Activated T-cell treated with anti-CD3 and anti-CD28 coated beads for 4 hours (primary cell): ENCODE measurements at places on chromosomes 1 and 21.

DNA sequence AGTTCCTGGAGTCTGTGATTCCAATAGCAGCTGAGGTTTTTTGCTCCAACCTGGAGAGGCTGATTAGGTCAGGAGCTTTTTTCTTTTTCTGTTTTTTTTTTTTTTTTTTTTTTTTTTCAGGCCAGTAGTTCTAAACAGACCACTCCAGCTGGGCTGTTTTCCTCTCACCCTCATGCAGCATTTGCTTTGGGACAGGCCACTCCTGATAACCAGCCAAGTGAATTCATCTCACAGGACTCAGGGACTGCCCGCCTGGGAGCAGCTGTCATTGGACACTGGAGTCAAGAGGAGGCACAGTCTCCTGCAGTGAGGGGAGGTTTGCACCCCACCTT, 22.9 kb downstream of the PLXNA2 start:
- no peak for DNase-seq

DNA sequence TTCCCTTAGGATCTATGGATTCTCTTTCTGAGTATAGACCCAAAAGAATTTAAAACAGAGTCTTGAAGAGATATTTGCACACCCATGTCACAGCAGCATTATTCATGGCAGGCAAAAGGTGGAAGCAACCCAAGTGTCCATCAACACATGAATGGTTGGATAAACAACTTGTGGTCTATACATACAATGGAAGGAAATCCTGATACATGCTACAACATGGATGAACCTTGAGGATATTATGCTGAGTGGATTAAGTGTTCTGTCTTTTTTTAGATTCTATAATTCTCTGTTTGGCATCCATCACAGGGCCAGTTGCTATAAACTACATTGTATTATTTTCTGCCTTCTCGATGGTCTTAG, 39.8 kb downstream of the PTPN14 start:
- DNase-seq, result no peak

- no peak for DNase-seq
Observed at GRCh38 chr1:87464022-87464490, 135.4 kb downstream of the LMO4 start.

DNA sequence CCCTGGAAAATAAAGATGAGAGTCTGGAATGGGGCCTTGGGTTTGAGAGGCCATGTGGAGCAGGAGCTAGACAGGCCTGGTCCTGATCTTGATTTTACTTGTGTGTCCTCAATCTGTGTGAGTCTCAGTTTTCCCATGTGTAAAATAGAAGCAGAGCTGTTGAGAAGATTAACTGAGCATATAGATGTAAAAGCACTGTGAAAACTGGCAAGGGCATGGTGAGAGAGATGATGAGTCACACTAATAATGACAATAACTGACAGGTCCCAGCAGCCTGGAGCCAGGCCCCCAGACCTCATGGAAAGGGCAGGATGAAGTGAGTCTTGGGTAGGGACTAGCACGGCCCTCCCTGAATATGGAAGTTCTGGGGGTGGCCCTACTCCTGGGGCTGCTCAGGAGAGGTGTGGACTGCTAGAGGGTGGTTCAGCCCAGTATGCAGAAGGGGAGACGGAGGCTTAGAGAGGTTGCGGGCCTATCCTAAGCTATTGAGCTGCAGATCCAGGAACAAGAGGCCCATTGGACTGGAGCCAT, 2.8 kb upstream of the AHDC1 start:
- DNase-seq, result no peak

GRCh38 chr1:212004895-212005608, 30.3 kb downstream of the INTS7 start:
- DNase-seq, result no peak

GRCh38 chr1:199978408-199978940, 49.0 kb upstream of the NR5A2 start:
- DNase-seq, result no peak

- no peak for DNase-seq
Observed at GRCh38 chr1:153697191-153698019, 18.9 kb downstream of the NPR1 start.

DNA sequence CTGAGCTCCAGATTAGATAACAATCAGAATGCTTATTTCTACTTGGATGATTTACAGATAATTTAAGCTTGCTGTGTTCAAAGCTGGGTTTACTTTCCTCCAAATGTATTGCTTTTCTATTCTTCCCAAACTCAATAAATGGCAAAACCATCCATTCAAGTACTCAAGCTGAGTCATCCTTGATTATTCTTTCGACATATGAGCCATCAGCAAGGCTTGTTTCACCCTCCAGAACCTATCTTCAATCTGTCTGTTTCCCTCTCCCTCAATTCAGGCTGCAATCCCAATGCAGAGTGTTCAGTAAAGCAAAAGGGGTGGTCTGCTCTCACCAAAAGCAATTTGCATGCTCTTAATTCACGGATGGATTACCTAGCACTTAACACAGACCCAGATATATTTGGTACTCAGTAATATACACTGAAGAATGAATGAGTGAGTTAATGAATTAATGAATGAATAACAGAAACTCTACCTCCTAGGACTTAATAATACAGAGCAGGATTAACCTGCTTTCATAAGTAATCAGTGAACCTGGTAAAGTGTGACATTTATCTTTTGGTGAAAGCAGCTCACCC, 41.9 kb downstream of the DDR2 start:
- no peak for DNase-seq

DNA sequence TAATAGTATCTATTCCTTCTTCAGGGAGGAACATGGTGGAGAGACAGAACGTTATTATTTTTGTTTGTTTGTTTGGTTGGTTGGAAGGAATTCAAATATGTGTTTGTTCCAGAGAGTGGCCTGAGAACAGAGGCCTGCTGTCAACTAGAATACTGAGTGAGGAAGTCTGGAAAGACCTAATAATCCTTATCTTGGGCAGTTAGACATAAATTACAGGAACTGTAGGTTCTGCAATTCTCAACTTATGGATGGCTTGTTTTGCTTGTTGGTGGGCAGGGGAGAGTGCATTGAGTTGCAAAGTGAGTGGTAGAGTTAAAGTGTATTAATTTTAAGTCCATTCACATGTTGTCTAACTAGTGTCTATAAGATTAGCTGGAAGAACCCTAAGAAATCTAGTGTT, 197.6 kb downstream of the BACH1 start:
- no peak for DNase-seq

GRCh38 chr1:192559115-192560006, 16.2 kb upstream of the RGS1 start:
- no peak for DNase-seq

GRCh38 chr1:165960881-165961280, 133.5 kb downstream of the UCK2 start:
- no peak for DNase-seq

DNA sequence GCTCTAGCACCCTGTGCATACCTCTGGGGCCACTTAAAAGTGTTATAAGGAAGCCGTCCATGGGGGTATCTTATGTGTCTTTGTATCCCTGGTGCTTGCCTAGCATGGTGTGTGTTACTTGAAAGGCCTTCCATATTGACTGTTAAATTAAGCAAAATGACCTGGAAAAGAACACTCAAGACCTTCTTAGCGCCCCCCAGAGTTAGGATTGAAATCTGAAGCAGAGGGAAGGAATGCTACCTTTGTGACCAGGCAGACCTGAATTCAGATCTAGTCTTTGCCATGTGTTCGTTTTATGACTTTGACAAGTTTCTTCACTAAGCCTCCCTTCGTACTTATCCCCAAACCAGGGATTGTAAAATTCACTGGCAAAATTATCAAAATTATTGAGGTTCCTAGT, 59.9 kb downstream of the SLC22A15 start:
- no peak for DNase-seq

DNA sequence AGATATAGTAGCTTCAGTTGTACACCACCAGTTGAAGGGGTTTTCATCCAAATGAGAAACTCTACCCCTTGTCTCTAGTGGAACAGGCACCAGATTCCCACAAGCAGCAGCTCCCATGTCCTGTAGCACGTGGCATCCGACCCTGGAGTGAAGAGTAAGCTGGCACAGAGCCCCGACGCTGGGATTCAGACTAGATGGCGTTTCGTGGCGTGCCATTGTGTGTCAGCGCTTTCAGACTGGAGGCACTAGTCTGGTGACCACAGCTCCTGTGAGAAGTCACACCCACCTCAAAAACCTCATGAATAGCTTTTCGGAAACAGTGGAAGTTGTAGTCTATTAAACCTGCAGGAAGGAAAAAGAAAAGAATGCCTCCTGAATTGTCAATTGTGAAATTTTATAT, 20.2 kb downstream of the RRAGC start:
- DNase-seq, result no peak

GRCh38 chr1:91650764-91651163, 150.1 kb downstream of the CDC7 start:
- no peak for DNase-seq

GRCh38 chr1:19710825-19711611, 46.3 kb downstream of the HTR6 start:
- no peak for DNase-seq

DNA sequence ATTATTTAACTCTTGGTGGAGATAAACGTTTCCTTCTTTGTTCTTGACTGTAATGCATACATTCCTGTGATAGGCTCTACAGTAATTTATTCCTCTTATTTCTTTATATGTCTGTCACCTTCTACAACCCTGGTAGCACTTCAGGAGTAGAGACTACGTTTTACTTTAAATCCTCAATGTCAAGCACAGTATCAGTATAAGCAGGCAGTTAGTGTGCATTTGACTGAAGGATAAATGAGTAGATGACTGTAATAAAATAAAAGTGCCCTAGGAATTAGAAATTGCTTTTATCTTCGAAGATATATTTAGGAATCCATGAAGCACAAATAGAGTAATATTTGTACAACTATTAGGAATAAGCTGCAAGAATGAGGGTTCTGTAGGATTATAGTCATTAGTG, 599.6 kb upstream of the PRMT6 start:
- no peak for DNase-seq

GRCh38 chr1:160724465-160725242, 13.0 kb upstream of the CD48 start:
- DNase-seq, result no peak

DNA sequence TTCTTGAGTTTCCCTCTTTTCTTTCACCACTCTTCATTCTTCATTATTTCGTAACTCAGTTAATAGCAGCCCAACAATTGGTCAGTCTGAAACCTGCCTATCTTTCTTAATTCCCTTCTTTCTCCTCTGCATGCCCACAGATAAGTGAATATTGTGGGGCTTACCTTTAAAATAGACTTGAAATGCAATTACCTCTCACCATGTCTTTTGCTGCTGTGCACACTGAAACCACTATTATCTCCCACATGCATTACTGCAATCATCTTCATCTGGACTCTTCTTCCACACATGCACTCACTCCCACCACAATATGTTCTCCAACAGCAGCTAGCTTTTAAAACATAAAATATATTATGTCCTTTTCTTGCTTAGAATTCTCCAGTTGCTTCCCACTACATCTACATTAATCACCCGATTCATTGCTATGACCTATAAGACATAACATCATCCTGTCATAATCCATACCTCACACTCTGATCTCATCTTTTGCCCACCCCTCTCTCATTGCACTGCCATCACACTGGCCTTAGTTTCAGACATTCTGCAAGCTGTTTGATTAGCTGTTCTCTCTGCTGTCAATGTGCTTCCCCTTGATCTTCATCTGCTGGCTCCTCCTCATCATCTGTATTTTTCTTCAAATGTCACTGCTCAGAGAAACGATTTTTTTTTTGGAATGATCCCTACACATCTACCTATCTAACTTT, 304.8 kb downstream of the PTPRC start:
- no peak for DNase-seq

DNA sequence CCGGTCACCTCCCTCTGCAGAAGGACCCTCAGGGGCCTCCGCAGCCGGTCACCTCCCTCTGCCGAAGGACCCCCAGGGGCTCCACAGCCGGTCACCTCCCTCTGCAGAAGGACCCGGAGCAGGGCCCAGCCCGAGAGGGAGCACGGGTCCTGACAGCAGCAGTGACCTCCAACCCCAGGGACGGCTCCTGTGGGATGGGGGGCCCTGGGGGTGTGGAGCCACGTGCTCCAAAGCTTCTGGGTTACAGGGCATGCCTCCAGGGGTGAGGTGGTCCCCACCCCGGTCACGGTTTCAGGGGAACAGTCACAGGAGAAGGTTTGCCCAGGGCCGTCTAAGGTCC, 40.3 kb downstream of the SLC19A1 start:
- DNase-seq, result no peak

GRCh38 chr1:9561429-9561828, 22.2 kb downstream of the SLC25A33 start:
- no peak for DNase-seq

DNA sequence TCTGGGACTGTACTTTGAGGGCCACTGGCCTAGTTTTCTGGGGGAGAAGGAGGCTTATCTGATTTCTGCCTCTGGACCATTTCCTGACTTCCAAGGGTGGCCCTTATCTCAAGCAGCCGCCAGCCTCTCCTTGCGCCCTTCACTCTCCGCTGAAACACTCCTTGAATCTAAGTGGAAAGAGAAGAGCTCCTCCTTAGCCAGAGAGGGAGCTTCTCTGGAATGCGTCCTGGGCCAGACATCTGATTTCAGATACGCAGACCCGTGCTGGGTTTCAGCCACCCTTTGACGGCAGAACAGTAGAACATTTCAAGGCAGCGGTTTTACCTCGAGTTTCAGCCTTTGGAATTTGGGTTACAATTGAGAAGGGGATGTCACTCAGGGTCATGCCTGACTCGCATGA, 308.0 kb downstream of the CAMTA1 start:
- no peak for DNase-seq

DNA sequence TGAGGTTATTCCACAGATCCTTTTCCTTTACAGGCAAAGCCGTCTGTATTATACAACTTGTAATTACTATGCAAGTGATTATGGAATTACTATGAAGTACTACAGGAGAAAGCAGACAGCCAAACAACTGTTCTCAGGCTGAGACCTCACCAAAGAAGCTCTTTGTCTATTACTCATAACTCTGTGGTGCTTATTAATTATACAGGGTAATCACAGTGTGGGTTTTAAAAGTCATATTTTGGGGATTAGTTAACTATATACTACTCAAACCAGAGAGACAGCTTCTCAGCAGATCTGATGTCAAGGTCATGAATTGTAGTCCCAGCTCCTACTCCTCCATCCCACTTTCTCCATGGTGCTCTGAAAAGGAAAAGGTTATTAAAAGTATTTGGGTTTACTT, 49.6 kb downstream of the CTTNBP2NL start:
- DNase-seq, result no peak
